Activated T-helper 2 cell treated with anti-CD3 and anti-CD28 coated beads, Interferon-gamma antibody, Interleukin-2, Interleukin-4, amounts not matched to agents 10 μg/mL and 5 μg/mL and 100 μg/mL, durations not matched to agents 14 hours and 24 hours and 36 hours (primary cell): ENCODE measurements at places on chromosomes 5 and 9. TPM values are rescaled to one million over a fixed set of nuclear protein-coding genes. Genes with fewer than 3 reads are reported as not detected.

- no peaks in the 10 kb centered on the region for H3K36me3 ChIP-seq
- H3K27me3 ChIP-seq, result peaks cover 37% of the 10 kb centered on the region
- DNase-seq, result no peak
- H3K4me3 ChIP-seq, result no peak overlapping the region
- H3K4me1 ChIP-seq, result no peaks in the 10 kb centered on the region
Measured at GRCh38 chr5:141811287-141812155, 66.7 kb downstream of the PCDH1 start.

DNA sequence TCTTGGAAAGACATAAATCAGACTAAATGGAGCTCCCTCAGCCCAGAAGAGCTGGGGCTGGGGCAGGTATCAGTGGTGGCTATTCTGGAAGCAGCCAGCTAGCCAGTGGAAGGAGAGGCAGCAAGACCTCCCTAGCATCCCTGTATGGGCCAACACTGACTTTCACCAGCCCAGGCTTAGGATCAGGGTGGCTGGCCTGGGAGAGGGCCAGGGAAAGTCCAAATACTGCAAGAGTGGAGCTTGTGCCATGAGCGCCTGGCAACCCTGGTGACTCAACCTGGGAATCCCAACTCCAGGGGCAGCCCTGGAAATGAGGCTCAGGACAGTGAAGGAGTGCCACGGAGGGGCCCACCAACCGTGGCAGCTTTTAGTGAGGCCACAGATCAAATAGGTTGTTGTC is 7.6 kb upstream of the IRF1 start:
- no peaks in the 10 kb centered on the region for H3K36me3 ChIP-seq
- H3K4me3 ChIP-seq, result no peak overlapping the region
- no peak overlapping the region for H3K27ac ChIP-seq
- H3K4me1 ChIP-seq, result peaks cover 41% of the 10 kb centered on the region
- DNase-seq, result no peak

- H3K27ac ChIP-seq, result no peak overlapping the region
- DNase-seq, result no peak
- H3K4me1 ChIP-seq, result peaks cover 10% of the 10 kb centered on the region
- H3K4me3 ChIP-seq, result no peak overlapping the region
- no peaks in the 10 kb centered on the region for H3K27me3 ChIP-seq
Measured at GRCh38 chr9:101387871-101388506, 3.2 kb upstream of the BAAT start.

- DNase-seq, result peak; percentile 78
- H3K4me3 ChIP-seq, result peak overlapping the region; percentile 59
- peaks cover 71% of the 10 kb centered on the region for H3K4me1 ChIP-seq
- peak overlapping the region; percentile 89 for H3K27ac ChIP-seq
- no peaks in the 10 kb centered on the region for H3K27me3 ChIP-seq
Measured at GRCh38 chr5:56327809-56328208, 94.7 kb upstream of the ANKRD55 start.

- H3K27ac ChIP-seq, result no peak overlapping the region
- H3K36me3 ChIP-seq, result no peaks in the 10 kb centered on the region
- H3K27me3 ChIP-seq, result peaks cover 36% of the 10 kb centered on the region
- no peak for DNase-seq
- H3K4me3 ChIP-seq, result no peak overlapping the region
Measured at GRCh38 chr5:31196309-31196708, 2.8 kb downstream of the CDH6 start.

GRCh38 chr5:39648085-39648847 is 223.5 kb upstream of the DAB2 start:
- peaks cover 10% of the 10 kb centered on the region for H3K4me1 ChIP-seq
- no peak overlapping the region for H3K4me3 ChIP-seq
- H3K27me3 ChIP-seq, result peaks cover 11% of the 10 kb centered on the region

- no peak for DNase-seq
- H3K4me3 ChIP-seq, result no peak overlapping the region
- no peaks in the 10 kb centered on the region for H3K27me3 ChIP-seq
- H3K4me1 ChIP-seq, result peaks cover 13% of the 10 kb centered on the region
Measured at GRCh38 chr5:175824676-175825075, 46.7 kb upstream of the CPLX2 start.

GRCh38 chr9:76699971-76700370 is 64.3 kb upstream of the PCA3 start:
- peaks cover 7% of the 10 kb centered on the region for H3K4me1 ChIP-seq
- H3K27ac ChIP-seq, result no peak overlapping the region
- no peaks in the 10 kb centered on the region for H3K36me3 ChIP-seq

DNA sequence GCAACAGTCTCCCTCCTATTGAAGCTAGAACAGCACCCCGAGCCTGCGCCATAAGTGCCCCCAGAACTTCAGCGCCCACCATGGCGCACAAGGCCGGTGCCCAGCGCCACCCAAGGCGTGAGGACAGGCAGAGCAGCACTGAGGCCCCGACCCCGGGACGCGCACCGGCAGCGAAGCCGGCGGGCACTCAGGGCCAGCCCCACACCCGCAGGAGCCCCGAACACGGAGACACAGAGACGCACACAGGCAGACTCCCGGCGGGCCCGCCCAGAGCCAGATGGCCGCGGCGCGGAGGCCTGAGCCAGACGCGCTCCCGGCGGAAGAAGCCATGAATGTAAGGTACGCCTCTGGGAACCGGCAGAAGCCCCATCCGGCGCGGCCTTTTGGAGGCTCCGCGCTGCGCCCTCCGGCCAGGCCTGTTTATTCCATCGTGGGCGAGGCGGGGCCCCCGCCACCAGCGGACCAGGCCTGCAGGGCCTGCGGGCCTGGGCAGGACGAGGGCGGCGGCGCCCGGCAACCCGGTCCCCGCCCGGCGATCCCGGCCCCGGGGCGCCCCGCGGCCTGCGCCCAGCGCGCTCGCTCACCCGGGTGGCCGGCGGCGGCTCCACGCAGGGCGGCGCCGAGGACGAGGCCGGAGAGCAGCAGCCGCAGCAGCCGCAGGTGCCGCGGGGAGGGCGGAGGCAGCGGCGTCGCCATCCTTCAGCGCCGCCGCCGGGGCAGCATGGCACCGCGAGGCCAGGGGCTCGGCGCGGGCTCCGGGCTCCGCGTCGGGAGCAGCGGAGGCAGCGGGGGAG is 486 bp downstream of the NPDC1 start:
- H3K27me3 ChIP-seq, result peaks cover 29% of the 10 kb centered on the region
- peak overlapping the region; percentile 60 for H3K4me3 ChIP-seq
- DNase-seq, result no peak
- no peaks in the 10 kb centered on the region for H3K36me3 ChIP-seq
- H3K27ac ChIP-seq, result no peak overlapping the region

GRCh38 chr5:132561601-132562000 is 4.8 kb downstream of the RAD50 start:
- H3K27ac ChIP-seq, result no peak overlapping the region
- peaks cover 26% of the 10 kb centered on the region for H3K4me1 ChIP-seq
- no peak for DNase-seq
- H3K36me3 ChIP-seq, result peaks cover 24% of the 10 kb centered on the region
- no peaks in the 10 kb centered on the region for H3K27me3 ChIP-seq

DNA sequence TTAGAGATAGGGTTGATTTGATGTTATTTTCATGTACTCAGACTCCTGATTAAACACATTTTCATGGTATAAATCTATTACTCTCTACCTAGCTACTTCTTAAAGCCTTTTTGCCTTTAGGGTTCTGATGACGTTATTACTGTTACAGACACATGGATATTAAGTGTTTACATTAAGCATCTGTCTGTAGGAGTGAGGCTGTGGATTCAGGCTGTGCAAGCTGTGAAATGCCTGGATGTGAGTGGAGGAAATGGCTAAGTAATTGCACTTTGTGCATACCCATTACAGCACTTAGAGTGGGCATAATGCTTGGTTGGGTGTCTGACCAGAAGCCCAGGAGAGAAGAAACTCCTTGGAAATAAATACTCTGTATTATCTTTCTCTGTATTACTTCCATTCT is 186.8 kb downstream of the SNX18 start:
- H3K4me3 ChIP-seq, result no peak overlapping the region
- H3K27ac ChIP-seq, result no peak overlapping the region
- no peaks in the 10 kb centered on the region for H3K36me3 ChIP-seq

DNA sequence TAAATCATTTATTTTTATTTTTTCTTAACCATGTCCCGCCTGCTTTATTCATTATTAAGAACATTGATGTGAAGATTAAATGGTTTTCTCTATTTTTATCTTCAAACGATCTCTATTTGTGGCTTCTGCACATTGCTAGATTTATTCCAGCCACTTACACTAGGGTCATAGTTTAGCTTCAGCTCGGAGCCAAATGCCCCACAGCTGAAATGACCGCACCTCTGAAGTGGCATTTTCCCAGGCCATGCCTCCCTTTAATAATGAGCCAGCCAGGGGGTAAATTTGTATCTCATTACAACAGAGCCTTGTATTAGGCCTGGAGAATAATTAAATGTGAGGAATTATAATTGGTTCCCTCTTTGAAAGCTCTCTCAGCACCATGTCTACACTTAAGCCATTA is 89.4 kb downstream of the DOCK8 start:
- H3K36me3 ChIP-seq, result peaks cover 77% of the 10 kb centered on the region
- DNase-seq, result no peak
- H3K4me1 ChIP-seq, result peaks cover 2% of the 10 kb centered on the region
- H3K27me3 ChIP-seq, result no peaks in the 10 kb centered on the region
- H3K27ac ChIP-seq, result no peak overlapping the region

DNA sequence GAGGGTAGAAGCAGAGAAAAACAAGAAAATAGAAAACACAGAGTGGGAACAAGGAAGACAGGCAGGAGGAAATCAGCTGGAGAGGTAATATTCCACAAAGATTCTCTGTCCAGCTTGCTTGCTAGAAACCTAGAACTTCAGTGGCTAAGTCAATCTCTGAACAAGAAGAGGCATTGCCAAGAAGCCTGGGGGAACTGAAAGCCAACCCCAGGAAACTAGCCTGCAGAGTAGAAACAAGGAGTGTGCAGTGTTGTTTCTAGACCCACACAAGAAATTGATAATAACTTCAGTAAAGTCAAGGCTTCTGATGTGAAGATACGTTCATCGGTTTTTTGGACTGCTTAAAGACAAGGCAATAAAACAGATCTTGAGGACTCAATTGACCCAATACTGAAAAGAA is 234.5 kb upstream of the MAP3K1 start:
- H3K36me3 ChIP-seq, result no peaks in the 10 kb centered on the region
- H3K4me1 ChIP-seq, result peaks cover 7% of the 10 kb centered on the region
- H3K27me3 ChIP-seq, result peaks cover 8% of the 10 kb centered on the region
- no peak overlapping the region for H3K4me3 ChIP-seq

DNA sequence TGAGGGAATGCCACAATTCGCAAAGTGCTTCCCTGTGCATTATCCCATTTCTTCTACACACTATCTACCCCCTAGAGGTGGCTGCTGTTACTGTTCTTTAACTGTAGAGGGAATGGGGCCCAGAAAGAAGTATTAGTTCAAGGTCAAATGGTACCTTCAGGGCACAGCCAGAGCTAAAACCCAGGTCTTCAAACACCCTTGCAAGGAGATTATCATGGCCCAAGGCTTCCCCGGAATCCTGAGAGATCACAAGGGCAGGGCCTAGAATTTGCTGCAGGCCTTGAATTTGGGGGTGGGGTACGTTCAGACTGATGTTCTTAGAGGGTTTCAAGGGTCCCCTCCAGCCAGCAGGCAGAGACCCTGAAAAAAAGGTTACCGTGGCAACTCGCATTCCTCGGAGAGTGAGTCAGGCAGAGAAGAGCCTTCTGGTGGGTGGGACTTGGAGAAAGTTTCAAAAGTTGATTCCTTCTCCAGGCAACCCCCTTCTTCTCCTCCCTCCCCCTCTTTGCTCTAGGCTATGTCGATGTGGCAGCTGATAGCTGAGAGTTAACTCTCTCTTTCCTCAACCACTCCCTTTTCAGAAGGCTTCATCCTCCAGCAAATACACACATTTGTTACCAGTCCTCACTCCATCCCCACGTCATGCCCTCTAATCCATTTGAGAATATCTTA is 1.9 kb downstream of the SPARC start:
- H3K4me1 ChIP-seq, result peaks cover 7% of the 10 kb centered on the region
- no peak for DNase-seq
- no peak overlapping the region for H3K4me3 ChIP-seq
- peaks cover 39% of the 10 kb centered on the region for H3K27me3 ChIP-seq

GRCh38 chr9:126886034-126886822 is 25.8 kb downstream of the ZBTB34 start:
- peaks cover 8% of the 10 kb centered on the region for H3K36me3 ChIP-seq
- H3K4me3 ChIP-seq, result no peak overlapping the region
- H3K4me1 ChIP-seq, result no peaks in the 10 kb centered on the region
- no peak for DNase-seq

- H3K36me3 ChIP-seq, result peaks cover 38% of the 10 kb centered on the region
- peak; percentile 27 for DNase-seq
- H3K4me1 ChIP-seq, result peaks cover 30% of the 10 kb centered on the region
- peak overlapping the region; percentile 91 for H3K27ac ChIP-seq
- peak overlapping the region; percentile 97 for H3K4me3 ChIP-seq
Measured at GRCh38 chr5:131795879-131796792, 681 bp downstream of the FNIP1 start.

DNA sequence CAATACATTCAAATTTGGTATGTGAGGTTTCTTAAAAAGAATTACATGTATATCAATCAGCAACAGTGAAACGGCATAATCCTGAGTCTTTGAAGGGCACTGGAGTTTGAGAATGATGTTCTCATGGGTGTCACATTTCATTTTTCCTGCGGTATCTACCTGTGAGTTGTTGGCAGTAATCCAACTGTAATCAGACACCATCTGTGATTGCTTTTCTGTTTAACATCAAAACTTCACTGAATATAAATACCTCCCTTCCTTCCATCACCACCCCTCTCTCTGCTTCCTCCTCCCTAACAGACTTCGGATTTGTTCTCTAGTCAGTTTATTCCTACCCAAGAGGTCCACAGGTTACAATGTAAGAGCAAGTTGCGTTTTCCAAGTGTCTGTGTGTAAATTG is 275.2 kb upstream of the PCSK5 start:
- no peak for DNase-seq
- H3K4me1 ChIP-seq, result no peaks in the 10 kb centered on the region
- H3K36me3 ChIP-seq, result no peaks in the 10 kb centered on the region
- H3K27ac ChIP-seq, result no peak overlapping the region

DNA sequence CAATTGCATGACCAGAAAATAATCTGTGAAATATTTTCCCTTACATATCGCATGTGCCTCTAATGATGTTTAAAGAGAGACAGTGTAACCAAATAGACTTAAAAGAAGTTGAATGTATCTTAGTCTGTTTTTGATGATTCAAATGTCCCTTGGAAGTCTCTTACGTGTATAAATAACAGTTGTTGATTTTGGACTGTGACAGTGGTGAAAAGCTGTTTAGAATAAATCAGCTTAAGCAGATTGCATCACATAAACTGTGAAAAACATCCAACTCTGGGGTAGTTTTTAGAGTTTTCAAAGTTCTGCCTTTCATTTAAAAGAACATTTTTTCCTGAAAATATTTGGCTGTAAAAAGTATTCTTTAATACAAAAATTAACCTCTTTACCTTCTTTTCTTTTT is 301.1 kb downstream of the PRR16 start:
- no peak overlapping the region for H3K27ac ChIP-seq
- H3K27me3 ChIP-seq, result no peaks in the 10 kb centered on the region
- H3K36me3 ChIP-seq, result no peaks in the 10 kb centered on the region
- H3K4me3 ChIP-seq, result no peak overlapping the region
- no peaks in the 10 kb centered on the region for H3K4me1 ChIP-seq

Gene FAM170A
- not detected in 2 replicates for total RNA-seq

Gene GNA14
- total RNA-seq, result 0.09 TPM in 2 replicates

Gene DBH
- total RNA-seq, result not detected in 2 replicates

Gene PCDHAC1
- total RNA-seq, result not detected in 2 replicates

Gene SUSD3
- 29.7 and 36.4 TPM in 2 replicates for total RNA-seq

Gene HDHD3
- 18.7 and 18.8 TPM in 2 replicates for total RNA-seq

Gene SPATA6L
- total RNA-seq, result 0.21 and 0.68 TPM in 2 replicates

Gene MUSK
- total RNA-seq, result not detected in 2 replicates

Gene CA9
- total RNA-seq, result 0.89 and 1.2 TPM in 2 replicates

Gene SLIT3
- 8.1 and 9.5 TPM in 2 replicates for total RNA-seq

Gene SRA1
- total RNA-seq, result 45.9 and 48.2 TPM in 2 replicates

Gene HAVCR1
- 0.64 and 1.2 TPM in 2 replicates for total RNA-seq

Gene CDC25C
- total RNA-seq, result 8.4 and 9.0 TPM in 2 replicates
